ENCODE measurements at places on chromosomes 2 and 18.
A peak's percentile ranks its signal among the peaks of the same experiment; 100 is the strongest.

GRCh38 chr2:30561349-30561748 lies 114.3 kb downstream of the LCLAT1 start:
- DNase-seq, result no peak

DNA sequence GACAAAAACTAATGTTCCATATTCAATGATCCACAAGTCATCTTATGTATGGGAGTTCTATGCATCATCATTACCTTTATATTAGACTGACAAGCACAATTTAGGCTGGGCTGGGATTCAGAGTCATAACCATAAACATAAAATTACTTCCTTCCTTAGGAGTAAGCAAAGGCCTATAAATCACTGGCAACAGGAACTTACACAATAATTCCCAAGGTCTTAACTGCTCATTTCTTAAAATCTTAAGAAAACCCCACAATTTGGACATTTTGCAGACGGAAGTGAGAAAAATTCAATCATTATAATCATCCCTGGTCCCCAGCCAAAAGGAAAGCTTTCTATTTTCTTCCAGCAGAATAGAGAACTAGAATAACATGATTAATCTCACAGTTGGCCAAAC lies 232.3 kb downstream of the DYM start:
- DNase-seq, result no peak

DNA sequence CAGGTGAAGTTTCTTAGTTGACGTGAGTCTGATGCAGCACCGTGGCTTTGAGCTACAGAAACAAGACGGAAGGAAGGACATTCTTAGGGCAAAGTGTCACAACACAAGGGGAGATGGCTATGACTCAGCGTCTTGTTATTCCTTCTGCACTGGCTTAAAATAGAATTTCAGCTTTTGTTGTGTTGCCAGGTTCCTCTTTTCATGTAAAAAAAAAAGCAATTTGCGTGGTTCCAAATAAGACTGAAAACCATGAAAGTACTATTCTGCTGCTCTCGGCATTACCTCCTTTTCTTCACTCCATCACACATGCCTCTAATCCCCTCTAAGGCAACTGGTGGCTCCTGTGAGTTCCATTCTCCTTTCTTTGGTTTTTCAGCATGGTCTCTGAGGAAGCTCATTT lies 150.1 kb downstream of the ANTXR1 start:
- peak; percentile 9 for DNase-seq

DNA sequence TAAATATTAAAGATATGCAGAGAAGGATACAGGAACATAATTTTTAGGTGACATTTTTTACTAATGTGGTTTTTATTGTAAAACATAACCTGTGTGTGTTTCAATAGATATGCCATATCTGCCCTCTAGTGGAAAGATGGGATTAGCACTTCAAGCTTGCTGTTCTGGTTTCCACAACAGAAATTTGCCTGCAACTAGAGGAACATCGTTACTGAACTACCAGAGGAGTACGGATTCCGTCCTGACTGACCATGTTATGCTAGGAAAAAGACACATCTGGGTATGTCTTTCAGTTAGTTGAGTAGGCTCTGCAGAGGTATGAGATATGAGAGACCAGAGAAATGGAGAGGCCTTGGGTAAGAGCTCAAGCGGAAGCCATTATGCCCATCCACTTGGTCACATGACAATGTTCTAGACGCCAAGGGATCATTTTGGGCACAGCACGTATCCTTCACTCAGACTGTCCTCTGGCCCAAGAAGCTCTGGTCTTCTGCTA lies 104.9 kb downstream of the MBD2 start:
- DNase-seq, result peak; percentile 43

GRCh38 chr18:27662949-27663348 lies 477.8 kb upstream of the CHST9 start:
- no peak for DNase-seq

DNA sequence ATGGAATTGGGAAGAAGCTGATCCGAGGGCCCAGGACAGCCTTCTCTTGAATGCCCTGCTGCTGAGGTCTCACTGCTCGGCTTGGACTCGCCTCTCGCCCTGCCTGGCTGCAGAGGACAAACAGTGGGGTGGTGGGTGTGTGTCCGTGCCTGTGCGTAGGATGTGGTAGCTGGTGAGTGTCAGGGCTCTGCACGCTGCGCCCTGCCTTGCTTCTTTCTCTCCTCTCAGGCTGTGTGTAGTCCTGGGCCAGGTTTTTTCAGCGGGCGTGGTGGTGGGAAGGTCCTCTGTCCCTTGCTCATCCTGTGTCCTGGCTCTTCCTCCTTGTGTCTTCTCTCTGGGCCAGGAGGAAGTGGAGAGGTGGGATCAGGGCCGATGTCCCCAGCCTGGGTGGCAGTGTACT lies 44.8 kb downstream of the RRM2 start:
- DNase-seq, result no peak

DNA sequence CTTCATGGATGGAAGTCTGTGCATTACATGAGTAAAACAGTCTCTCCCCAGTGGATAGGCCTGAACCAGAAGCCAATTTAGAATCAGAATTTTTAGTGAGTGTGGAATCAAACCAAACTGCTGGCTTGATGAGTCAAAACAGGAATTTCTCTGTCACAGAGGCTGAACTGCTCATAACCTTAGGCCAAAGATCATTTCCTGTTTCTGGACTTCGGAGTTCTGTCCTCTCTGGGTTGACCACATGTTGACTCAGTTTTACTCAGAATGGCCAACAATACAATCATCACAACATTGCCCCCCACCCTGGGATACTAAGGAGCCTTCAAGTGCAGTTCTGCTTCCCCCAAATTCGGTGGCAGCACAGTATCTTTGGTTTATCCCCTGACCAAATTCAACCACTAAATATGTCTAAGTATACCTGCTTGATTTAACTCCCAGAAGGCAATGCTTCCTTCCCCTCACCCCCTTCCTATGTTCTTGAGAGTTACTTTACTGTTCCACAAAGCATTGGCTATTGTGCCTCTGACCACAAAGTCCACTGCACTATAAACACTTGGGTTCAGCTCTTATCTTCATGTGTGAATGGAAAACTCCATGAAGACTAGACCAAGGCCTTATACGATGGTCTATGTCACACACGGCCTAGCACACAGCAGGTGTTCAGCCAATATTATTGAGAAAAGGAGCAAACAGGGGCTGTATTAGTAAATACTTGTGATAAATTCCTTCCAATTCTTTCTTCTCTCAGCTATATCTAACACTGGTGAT lies 67.8 kb downstream of the NXPH2 start:
- no peak for DNase-seq

DNA sequence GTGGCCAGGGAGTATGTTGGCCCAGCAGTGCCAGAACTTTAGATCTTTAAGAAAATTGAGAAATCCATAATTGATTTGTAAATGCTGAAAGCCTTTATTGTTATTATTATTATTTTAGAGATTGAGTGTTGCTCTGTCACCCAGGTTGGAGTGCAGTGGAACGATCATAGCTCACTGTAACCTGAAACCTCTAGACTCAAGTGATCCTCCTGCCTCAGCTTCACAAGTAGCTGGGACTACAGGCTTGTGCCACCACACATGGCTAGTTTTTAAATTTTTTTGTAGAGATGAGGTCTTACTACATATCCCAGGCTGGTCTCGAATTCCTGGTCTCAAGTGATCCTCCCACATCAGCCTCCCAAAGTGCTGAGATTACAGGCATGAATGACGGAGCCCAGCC lies 143.2 kb upstream of the CCDC68 start:
- DNase-seq, result no peak

DNA sequence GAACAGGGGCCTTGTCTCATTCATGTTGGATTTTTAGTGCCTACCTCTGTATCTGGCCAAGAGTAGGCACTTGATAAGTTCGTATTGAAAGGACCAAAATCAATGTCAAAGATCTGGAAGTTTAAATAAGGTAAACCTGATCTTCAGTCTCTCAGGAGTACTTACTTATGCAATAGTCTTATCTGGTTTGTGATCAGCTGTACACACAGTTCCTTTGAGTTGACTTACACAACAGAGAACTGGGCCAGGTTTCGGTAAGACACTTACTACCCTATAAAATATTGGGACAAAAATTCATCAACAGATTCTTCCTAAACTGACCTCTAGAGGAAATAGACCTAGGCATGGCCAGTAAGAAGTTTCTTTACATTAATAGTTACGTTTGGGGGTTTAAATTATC lies 113.6 kb upstream of the NXPH2 start:
- DNase-seq, result no peak

DNA sequence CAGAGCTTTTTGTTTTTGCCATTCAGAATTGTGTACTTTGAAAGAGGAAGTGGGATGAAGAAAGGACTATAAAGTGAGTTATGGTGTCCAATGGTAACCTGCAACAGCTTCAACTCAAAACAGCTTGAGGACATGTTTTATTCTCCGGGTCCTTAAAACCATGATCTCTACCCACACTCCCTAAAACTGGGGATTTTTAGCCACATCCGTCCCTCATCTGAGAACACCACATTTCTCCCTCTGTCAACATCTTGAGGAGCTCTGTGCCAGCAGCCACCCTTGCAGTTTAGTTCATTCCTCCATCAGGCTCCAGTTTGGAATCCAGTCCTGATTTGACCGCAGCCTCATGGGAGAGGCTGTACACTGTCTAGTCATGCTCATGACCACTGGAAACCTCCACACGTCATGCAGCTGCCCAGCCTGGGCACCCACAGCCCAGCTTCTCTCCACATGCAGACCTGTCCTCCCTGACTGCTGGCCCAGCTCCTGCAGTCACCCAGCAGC lies 62.6 kb downstream of the C18orf63 start:
- peak; percentile 28 for DNase-seq

DNA sequence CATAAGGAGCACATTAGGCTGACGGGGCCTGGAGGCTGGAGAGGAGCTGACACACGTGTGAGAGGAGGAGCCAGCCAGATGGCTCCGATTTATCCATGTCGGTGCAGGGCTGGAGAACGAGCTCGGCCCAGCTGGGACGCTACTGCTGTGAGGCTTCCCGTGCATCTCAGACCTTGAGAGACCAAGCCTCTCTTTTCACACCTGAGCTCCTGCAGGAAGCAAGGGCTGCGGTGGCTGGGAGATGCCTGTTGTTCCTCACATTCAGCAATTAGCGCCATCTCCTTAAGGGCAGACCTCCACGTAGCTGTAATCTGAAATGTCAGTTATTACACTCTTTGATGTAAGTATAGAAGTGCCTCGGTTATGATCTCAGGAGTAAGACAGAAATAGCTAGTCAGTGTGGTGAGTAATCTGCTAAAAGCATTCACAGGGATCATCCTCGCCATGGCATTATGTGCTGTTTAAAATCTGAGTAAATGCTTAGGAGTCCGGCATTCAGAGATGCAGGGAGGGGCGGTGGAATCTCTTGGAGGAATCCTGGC lies 107.9 kb downstream of the PRKCE start:
- DNase-seq, result no peak

DNA sequence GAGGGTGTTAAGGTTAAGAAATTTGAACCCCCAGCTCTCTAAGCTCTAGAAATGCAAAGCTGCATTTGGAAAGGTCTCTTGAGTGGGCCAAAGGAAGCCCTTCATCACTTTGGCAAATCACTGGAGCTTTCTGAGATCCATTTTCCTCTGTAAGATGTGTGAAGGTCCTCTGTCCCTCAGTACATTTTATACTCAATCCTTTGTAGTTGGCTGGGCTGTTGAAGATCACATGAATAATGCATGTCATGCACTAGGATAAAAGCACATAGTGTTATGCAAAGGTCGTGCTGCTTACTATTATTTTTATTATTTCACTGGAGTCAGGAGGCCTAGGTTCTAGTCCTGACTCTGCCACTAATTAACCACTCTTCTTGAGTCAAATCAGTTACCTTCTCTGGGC lies 124.9 kb downstream of the FSHR start:
- no peak for DNase-seq

DNA sequence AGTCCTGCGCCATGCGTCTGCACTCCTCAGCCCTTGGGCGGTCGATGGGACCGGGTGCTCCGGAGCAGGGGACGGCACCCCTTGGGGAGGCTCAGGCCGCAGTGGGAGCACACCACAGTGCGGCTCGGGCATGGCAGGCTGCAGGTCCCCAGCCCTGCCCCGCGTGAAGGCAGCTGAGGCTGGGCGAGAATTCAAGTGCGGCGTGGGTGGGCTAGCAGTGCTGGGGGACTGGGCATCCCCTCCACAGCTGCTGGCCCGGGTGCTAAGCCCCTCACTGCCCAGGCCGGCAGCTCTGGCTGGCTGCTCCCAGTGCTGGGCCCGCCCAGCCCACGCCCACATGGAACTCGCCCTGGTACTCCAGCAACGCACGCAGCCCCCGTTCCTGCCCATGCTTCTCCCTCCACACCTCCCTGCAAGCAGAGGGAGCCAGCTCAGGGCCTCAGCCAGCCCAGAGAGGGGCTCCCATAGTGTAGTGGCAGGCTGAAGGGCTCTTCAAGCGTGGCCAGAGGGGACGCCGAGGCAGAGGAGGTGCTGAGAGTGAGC lies 198.3 kb upstream of the CNTNAP5 start:
- DNase-seq, result no peak

- DNase-seq, result no peak
Measured at GRCh38 chr2:176814274-176814673, 398.3 kb upstream of the HNRNPA3 start.

DNA sequence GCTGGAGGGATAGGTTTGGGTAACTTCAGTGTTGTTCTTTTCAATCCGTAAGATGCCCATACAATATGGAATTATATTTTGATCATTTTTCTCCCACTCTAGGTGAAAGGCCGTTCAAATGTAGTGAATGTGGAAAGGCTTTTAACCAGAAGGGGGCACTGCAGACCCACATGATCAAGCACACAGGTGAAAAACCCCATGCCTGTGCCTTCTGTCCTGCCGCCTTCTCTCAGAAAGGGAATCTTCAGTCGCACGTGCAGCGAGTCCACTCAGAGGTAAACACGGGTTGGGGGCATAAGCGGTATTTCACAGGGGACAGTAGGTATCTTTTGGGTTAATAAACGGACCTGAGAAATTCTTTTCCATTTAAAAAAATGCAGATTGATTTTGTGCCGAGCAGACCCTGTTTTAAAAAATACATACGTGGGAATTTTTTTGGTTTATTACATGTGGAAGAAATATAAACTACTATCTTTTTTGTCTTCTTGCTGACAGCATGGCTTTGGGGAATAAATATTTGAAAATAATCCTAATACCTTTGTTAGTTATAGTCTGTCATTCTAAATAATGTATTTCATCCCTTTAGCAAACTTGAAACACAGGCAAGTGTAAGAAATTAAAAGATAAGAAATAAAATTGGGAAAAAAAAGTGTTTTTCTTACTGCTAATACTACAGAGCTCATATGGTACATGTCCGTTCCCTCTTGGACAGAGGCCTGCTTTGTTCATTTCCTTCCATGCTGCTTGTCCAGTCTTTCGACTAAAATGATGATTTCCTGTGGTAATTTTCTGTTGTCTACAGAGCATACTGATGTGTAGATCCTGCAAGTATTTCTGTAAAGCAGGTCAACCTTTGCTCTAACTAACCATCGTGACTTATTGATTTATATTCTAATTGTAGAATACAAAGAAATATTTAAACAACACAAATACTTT lies 53.3 kb downstream of the ZNF236 start:
- DNase-seq, result peak; percentile 53

- no peak for DNase-seq
Measured at GRCh38 chr2:98691303-98691702, 39.6 kb downstream of the MGAT4A start.

GRCh38 chr18:62372156-62372555 lies 47.0 kb downstream of the TNFRSF11A start:
- DNase-seq, result no peak

DNA sequence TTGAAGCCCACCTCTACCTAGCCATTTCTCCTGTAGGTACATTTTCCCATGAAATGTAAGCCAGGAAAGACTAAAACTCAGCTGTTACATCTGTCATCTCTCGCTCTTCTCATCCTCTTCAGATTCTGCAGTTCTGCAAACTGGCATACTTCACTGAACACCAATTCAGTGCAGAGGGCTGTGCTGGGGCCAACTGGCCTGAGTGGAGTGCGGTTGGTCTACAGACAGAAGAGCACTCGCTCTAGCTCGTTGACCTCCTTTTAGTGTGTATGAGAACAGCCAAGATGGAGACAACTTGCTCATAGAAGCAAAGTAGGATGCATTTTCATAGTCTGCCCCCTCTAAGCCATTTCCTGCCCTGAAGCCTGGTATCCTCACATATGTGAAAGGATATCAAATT lies 862.6 kb downstream of the BCL11A start:
- no peak for DNase-seq
